ENCODE measurements at places on chromosomes 1 and 21.

- no peak for DNase-seq
These were observed 105.0 kb upstream of the COL6A1 start for GRCh38 chr21:45876381-45877170.

GRCh38 chr1:235409042-235409820, 42.0 kb downstream of the TBCE start:
- DNase-seq: no peak

DNA sequence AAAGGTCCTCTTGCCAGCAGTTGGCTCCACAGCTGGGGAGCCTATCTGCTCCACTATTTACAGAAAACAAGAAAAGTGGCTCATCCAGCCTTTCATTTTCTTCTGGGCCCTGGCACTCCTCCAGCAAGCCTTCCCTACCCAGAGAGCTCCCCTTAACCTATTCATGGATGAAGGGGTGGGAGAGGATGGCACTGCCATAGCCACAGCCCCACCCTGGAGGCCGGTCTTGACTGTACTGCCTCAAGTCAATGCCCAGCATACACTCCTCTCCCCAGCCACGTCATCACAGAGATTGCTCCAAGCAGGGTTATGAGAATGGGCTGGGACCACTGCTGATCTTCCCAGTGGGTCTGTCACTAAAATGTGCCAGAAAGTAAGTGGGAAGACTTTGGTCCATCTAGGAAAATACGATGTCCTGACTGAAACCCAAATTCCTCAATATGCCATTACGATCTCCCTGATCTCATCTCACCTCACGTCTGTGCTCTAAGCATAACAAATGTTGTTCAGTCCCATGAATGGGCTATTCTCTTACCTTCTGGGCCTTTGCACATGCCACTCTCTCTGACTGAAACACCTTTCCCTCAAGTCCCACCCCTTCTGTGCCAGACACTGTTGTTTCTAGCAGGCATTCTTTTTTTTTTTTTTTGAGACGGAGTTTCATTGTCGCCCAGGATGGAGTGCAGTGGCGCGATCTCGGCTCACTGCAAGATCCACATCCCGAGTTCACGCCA, 21.4 kb upstream of the PTAFR start:
- DNase-seq: no peak

DNA sequence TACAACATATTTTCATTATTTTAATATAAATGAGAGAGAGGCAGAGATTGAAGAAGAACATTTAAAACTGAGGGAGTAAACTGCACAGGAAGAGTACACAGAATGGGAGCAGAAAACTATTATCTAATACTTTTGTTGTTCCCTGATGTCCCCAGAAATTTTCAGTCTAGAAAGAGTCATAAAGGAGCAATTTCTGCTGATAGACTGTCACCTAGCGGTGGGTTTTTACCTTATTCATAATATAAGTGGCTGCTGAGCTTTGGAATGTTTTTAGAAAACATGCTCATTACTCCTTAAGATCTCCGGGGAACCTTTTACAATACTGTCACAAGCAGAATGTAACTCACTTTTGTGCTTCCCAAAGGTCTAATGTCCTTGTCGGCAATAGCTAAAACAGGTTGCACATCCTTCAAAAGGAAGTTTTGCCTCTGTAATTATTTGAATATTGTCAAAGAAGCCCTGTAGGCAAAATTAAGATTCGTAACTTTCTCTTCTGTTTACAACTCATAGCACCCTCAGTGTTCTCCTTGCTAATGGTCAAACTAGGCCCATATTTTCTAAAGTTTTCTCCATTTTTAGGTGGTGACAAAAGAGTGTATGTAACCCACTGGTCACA, 4.9 kb upstream of the NPL start:
- DNase-seq: peak; percentile 14

All from lower leg skin (tissue), 4 donors.